Pulmonary artery endothelial cell (primary cell): ENCODE measurements at places on chromosomes 6 and 20.

GRCh38 chr20:43755851-43756250 is 29.0 kb upstream of the GTSF1L start:
- DNase-seq = no peak

- no peak for DNase-seq
Observed at GRCh38 chr6:56227071-56227879, 20.1 kb downstream of the COL21A1 start.

DNA sequence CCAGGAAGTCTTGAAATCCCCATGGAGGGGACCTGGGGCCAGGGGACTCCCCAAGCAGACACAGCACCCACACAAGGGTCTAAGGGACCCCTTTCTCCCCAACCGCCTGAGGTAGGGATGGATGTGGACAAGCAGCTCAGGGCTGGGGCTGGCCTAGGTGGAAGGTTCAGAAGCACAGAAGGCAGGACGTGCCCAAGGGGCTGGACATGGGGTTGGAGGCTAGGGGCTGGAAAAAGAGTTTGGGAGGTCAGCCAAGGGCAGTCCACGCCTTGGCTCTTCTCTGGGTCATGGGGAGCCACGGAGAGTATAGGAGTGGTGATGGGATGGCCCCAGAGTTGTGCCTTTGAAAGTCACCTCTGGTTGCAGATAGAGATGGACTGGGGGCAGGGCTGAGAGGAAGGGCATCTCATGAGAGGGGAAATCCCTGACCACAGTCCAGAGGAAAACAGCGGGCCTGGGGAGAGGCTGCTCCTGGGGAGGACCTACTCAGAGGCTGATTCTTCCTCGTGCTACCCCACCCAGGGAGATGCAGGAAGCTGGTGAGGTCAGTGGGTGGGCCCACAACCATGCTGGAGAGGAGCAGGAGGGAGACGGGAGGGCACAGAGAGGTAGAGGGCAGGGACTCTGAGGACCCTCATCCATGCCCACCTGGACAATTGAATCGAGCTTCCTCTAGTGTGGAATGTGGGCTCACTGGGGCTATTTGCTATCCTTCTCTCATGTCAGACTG is 2.5 kb upstream of the HSPA12B start:
- no peak for DNase-seq

DNA sequence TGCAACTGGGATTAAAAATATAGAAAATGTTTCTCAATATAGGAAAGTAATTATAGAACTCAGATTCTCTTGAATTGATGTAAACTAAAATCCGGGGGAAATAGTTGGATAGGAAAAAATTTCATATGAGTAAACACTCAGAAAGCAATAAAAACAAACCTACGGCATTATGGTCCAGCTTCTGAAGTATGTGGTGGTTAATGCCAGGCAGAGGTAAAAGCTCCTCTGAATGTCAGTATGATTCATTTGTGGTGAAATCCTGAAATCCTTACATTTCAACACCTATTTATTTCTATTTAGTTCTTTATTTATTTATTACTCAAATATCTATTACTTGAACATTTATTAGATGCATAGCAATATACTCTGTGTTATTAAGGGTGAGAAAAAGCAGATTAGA is 145.1 kb downstream of the RIMS1 start:
- no peak for DNase-seq

- no peak for DNase-seq
Observed at GRCh38 chr20:51529081-51529681, 13.3 kb downstream of the NFATC2 start.

GRCh38 chr6:51868591-51869355 is 218.6 kb downstream of the PKHD1 start:
- DNase-seq = no peak

GRCh38 chr6:115885636-115886366 is 174.9 kb downstream of the FRK start:
- DNase-seq = no peak

DNA sequence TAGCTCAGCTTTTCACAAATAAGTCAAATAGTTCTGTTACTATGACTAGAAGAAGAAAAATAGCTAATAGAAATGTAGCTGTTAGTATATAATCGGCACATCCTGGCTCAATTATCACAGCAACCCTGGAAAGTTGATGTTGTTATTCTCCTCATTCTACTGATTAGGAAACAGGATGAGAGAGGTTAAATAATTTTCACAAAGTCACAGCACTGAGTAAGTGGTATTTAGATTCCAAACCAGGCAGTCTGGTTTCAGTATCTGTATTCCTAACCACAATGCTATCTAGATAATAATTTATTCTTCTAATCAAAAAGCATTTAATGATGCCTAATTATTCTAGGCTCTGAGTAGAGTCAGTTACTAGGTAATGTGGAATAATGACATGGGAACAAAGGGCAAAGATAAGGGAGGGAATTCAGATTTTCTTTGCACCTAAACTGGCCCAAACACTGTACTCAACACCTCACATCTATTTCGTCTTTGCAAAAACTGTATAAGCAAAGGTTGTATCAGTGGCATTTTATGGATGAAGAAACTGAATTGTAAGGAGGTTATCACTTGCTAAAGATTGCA is 51.3 kb downstream of the PDE7B start:
- no peak for DNase-seq

GRCh38 chr6:146902846-146903245 is 301.4 kb upstream of the STXBP5 start:
- DNase-seq = no peak

DNA sequence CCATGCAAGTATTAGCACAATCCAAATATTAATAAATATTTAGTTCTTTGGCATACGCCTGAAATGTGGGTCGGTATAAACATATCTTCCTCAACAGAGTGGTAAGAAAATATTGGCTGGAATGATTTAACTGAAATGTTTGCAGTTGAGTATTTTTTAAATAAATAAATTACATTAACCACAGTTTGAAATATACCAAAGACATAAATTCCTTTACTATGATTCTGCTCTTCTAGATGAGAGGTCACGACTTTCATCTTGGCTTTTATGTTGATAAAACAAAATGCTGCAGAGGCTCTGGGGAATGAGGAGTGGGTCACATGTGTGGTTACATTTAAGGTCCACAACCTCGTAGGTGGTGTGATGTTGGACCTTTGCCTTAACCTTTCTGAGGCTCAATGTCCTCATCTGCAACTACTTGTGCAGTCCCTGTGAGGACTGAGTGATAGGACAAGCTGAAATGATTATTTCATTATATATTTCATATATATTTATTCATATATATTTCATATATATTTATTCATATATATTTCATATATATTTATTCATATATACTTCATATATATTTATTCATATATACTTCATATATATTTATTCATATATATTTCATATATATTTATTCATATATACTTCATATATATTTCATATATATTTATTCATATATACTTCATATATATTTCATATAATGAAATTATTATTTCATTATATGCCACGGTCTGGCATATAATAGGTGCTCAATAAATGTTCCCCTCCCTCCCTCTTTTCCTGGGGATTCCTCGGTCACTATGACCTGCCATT is 107.4 kb downstream of the SAMD5 start:
- no peak for DNase-seq

DNA sequence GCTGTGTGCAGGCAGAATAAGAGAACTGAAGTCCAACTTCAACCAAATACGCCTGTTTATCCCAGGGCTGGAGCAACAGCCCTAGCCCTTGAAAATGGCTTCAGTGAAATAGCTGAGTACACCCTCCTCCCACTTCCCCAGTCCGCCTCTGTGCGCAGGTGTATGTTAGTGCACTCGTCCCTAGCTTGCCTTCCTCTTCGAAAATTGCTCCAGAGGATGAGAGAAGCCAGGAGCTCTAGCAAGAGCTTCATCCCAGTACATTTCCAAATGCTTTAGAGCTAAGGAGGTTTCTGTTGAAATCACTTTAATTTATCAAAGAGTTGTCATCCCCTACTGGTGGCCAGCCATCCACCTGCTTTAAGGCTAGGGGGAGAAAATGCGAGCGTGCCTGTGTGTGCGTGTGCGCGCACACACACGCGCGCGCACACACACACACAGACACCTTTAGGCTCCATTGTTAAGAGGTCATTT is 5.4 kb upstream of the POU3F2 start:
- DNase-seq = no peak

DNA sequence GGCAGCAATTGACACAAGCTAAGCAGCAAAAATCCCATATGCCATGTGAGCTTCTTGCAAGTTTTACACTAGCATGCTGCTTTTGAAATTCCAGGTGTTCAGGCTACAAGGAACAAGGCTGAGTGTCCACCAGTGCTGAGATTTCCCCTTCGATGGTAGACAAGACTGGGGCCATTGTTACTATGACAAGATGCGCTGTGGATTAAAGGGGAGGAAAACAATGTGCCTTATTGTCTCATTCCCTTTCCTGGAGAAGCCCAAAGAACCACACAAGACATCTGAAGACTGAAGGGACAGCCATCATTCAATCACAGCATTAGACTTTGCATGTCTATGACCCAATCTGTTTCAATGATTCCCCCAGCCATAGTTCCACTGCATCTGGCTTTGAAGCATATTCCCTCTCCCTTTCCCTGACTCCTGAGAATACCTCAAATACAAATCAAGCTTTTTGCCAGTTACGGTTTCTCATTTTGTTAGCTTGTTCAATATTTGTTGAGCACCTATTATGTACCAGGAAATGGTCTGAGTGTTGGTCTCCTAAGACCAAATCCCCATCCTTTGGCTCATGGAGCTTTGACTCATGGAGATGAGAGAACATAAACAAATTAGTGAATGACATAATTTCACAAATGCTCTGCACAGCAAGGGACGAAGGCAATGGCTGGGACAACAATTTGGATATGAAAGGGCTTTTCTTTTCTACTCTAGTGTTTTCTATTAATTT is 23.4 kb upstream of the SCGN start:
- DNase-seq = no peak

DNA sequence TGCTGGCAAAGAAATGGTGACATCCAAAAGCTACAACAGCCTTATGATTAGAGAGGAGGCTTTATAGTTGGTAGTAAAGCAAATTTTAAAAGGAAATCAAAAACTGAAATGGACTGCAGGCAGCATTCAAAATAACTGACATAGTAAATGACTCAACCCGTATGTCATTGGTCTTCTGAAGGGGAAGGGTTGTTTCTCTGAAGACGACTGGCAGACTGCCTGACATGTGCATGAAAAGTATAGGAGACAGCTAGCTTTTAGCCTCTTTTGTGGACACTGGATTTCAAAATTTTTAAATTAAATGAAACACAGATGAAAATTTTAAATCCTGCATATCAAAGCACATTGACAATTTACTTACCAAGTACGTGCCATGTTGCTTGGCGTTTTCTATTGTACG is 90.7 kb downstream of the TRMT6 start:
- no peak for DNase-seq

- no peak for DNase-seq
Observed at GRCh38 chr20:51004305-51004727, 18.6 kb downstream of the KCNG1 start.

GRCh38 chr6:36373368-36374019 is 14.0 kb downstream of the ETV7 start:
- DNase-seq = no peak

DNA sequence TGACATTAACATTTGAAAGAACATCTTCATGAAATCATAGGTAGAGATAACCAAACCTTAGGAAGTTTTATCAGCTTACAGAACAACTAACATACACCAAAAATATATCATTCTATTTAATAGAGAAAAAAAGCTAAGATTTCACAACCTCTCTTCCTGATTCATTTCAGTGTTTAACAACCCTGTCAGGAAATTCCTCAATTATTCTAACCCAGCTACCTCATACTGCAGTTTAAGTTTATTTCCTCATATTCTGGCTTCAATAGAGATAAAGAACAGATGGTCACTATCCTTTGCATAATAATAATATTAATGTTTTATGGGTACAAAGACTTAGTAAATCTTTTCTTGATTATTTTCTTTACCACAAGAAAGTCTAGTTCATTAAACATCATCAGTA is 112.9 kb upstream of the HSF2 start:
- no peak for DNase-seq

DNA sequence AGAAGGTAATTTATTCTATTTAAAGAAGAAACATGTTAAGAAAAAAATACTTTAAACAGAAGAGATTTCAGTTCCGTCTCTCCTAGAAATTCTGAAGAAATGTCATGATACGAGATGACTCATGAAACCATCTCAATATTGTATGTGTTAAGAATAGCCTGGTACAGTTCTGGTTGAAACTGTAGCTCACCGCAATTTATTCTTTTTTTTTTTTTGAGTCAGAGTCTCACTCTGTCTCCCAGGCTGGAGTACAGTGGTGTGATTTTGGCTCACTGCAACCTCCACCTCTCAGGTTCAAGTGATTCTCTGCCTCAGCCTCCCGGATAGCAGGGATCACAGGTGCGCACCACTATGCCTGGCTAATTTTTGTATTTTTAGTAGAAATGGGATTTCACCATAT is 103.3 kb downstream of the ARHGAP18 start:
- DNase-seq = no peak

DNA sequence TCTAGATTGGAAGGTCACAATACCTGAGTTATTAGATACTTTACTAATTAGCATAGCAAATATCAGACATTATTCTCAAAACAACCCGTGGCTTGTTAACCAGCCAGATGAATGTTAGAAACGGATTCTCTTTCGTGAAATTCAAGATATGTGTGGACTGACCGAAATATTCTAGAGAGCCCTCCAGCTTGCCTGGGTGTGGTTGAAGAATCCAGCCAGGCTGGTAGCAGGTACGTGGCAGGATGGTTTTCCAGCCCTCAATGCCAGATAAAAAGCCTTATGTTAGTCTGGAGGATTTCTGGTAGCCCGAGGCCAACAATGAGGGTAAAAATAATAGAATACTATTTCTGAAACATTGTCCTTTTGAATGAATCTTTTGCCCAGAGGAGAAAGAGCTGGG is 19.3 kb downstream of the ECT2L start:
- DNase-seq = no peak

GRCh38 chr20:37833221-37833896 is 69.6 kb upstream of the VSTM2L start:
- no peak for DNase-seq

DNA sequence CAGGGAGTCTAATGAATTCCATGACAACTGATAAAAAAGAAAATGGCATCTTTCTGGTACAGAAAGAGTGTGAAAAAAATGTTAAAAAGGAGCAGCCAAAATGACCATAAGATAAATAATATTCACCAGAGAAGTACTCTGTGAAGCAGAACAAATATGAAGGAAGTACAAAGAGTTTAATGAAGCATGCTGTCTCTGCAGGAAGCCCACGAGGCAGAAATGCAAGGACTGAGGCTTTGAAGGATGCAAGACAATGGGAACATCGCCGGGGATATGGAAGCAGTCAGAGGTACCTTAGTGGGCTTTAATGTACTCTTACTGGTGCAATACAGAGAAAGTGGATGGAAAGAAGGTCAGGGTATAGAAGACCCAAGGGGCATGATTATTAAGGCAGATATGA is 50.7 kb downstream of the NOX3 start:
- DNase-seq = no peak
